Tibial nerve (tissue), 4 donors: ENCODE measurements at places on chromosomes 3 and 15.

DNA sequence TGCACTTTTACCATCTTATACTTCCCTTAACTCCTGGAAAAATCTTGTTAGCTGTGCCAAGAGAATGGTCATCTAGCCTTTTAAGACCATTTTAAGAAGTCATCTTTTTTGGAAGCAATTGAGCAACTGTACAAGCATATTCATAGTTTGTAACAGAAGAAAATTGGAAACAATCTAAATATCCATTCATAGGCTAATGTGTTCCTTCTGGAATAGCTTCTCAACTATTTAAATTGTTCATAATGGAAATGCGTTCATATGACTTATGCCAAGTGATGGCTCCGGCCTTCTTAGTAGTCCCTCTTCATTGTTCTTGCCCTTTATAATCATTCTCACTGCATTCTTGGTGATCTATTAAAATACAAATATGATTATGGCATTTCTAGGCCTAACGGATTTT lies 17.4 kb upstream of the OSBPL11 start:
- no peak for DNase-seq

GRCh38 chr3:127097481-127097880 lies 95.5 kb upstream of the PRR23E start:
- no peak for DNase-seq

DNA sequence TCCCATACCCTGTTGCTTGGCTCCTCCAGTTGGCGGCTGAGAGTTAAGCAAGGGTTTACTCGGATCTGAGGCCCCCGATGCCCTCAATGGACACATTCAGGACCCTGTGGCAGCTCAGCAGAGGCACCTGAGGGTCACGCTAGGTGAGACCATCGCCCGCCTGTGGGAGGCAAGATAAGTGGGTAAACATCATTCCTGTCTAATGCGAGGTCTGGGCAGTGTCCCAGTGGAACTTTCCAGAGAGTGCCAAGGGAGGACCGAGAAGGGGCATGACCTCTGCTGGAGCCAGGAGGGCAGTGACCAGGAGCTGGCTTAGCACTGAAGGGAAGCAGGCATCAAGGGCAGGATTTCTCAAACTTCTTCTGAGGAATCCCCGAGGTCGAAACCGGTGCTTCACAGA lies 65.4 kb upstream of the SEC61A1 start:
- DNase-seq, result no peak

GRCh38 chr15:66100761-66101160 lies 152.8 kb downstream of the MEGF11 start:
- no peak for DNase-seq

DNA sequence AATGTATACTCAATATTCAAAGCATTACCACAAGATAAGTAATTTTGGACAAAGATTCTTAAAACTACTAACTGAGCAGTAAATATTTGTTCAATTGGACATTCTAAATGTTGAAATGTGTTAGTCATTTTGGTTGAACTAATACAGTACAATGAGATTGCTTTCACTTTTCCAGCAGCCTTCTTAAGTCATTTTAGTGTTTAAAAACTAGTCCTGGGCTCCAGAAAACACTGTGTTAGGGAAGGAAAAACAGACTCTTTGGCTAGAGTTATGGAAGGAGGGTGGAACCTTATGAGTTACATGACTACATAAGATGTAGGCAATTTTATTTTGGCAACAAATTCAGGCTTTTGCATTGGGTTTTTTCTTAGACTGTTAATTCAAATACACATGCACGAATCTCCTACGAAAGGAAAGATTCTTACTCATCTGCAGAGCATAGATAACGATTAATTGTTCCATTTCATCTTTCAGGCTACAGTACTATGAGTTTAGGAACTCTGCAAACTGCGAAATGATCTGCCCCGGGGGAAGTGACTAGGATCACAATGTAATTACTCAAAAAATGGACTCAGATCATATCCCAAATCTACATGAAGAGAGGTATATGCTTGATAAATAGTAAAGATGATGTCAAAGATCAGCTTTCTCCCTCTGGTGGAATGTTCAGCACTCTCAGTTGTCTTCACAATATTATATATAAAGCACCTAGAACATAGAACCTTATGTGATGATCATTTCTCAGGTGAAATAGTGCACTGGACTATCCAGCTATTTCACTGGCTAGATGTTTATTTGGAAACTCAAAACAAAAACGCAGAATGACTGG lies 492.8 kb upstream of the MDFIC2 start:
- no peak for DNase-seq
